ENCODE measurements at places on chromosomes 5 and 9. TPM values are rescaled to one million over a fixed set of nuclear protein-coding genes. Genes with fewer than 3 reads are reported as not detected.
A peak's percentile ranks its signal among the peaks of the same experiment; 100 is the strongest.

DNA sequence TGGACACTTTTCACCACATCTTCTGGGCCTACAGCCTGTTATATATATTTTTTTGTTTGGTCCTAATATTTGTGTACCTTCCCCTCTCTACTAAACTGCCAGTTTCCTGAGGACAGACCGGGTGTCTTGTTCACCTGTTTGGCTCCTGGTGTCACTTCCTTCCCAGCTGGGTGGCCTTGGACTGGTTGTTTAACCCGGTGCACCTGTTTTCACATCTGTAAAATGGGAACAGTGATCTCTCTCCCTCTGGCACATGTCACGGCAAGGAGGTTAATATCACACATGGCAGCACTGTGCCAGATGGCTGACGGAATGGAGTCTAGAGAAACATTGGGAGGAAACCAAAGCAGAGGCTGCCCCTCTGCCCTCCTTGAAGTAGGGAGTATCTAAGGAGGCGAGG, 79.7 kb downstream of the DAB2IP start:
- no peaks in the 10 kb centered on the region for H3K36me3 ChIP-seq
- no peaks in the 10 kb centered on the region for H3K27me3 ChIP-seq
- no peak overlapping the region for H3K4me3 ChIP-seq
- no peaks in the 10 kb centered on the region for H3K4me1 ChIP-seq
- no peak for DNase-seq

DNA sequence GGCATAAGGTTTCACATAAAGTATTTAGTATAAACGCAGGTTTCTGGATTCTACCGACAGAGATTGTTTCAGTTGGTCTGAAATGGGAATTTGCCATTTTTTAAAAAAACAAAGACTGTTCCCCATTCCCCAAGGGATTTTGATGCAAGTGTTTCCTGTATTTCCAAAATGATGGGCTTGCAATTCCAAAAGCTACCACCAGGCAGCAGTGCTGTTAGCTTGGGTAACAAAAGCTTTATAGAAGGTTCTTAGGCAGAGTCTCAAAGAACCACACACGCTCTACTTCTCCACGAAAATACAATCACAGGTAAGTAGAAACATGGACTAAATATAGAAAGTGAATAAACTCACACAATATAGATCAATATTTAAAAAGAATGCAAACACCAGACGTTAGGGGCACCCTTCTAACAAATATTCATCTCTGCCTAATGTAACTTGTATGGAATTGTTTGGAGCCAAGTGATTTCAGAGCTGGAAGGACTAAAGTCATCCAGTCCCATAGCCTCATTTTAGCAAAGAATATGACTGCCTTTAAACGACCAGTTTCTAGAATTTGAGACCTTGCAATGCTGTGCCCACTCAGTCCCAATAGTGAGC, 154.3 kb downstream of the SPOCK1 start:
- no peak overlapping the region for H3K27ac ChIP-seq
- H3K4me1 ChIP-seq = no peaks in the 10 kb centered on the region
- DNase-seq = peak; percentile 62
- no peaks in the 10 kb centered on the region for H3K27me3 ChIP-seq

The PRLR gene
- 0.15 TPM for total RNA-seq

The CDH9 gene
- not detected for total RNA-seq

The RAD1 gene
- total RNA-seq = 16.6 TPM

All from right atrium auricular region (tissue), 2 donors.